ENCODE measurements at places on chromosomes 5 and 9.

GRCh38 chr9:107340920-107341632, 58.0 kb downstream of the RAD23B start:
- DNase-seq = peak; percentile 92

GRCh38 chr9:112496074-112496722, 9.6 kb downstream of the KIAA1958 start:
- DNase-seq = no peak

- DNase-seq = peak; percentile 73
Observed at GRCh38 chr5:32092938-32093812, 80.9 kb downstream of the GOLPH3 start.

DNA sequence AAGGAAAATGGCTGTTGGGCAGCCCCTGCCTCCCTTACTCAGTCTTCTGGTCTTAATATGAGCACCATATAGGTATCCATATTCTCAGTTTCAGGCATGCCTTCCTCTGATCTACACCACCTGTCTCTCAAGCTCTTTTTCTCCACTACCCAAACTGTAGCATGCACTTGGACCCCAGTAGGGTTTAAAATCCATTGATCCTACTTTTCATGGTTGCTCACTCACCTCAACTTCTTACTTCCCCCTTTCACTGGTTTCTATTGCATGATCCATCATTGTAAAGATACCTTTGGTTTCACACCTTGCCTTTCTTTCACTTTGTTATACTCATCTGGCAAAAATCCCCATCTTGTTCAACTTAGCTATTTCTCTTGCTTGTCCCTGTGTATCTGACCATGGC, 159.4 kb downstream of the KDM4C start:
- no peak for DNase-seq

GRCh38 chr5:17604951-17605350, 968 bp downstream of the TAF11L11 start:
- no peak for DNase-seq

DNA sequence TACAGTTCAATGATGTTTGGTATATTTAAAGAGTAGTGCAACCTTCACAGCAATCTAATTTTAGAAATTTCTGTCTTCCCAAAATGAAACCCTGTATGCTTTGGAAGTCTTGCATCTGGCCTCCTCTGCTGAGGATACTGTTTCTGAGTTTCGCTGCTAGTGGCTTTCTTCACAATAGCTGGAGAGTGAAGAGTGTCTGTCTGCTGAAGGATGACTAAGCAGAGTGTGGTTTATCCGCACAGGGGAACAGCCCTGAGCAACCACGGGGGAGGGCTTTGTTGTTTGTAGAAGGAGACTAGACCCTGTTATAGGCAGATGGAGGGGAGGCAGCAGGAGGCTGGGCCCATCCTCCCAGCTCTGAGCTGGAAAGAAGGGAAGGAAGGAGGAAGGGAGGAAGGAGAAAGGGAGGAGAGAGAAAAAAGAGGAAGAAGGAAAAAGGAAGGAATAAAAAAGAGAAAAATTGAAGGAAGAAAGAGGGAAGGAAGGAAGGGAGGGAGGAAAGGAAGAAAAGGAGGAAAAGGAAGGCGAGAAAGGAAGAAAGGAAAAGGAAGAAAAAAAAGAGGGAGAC, 10.5 kb upstream of the IRX2 start:
- DNase-seq = no peak

GRCh38 chr5:142896325-142897007, 126.3 kb downstream of the ARHGAP26 start:
- DNase-seq = no peak

DNA sequence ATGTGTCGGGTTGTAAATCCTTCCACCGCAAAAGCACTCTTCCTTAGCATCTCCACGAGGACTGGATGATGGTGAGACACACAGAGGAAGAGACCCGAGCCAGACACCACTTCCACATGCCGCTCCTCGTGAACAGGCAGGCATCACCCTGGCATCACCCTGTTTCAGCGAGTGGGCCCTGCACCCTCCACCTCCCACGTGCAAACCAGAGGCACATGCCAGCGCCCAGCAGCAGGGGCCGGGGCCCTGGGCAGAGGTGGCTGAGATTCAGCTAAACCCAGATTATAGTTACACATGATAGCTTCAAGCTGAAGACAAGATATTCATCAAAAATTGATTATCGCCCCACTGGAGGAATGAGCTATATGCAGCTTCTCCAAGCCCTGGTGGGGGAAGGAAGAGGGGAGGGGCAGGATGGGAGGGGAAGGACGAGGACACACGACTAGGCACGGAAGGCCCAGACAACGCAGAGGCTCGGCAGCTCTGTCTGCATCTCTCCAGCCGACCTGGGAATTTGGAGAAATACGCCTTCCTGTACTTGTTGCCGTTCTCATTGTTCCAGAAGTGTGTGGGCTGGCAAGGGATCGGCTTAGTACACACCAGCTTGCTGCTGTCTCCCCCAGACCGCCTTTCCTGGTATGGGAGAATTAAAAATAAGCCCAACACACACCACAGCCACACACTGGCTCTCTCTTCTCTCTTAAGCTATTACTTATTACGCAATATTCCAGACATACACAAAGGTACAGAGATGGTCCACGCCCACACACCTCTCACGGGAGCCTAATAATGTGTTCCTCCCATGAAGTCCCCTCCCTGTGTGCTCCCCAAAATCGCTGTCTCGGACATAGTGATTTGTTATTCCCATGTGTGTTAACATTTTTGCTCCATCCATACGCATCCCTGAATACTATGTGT, 50.4 kb upstream of the ZNF354A start:
- no peak for DNase-seq

GRCh38 chr9:127520941-127521918, 69.9 kb downstream of the LRSAM1 start:
- DNase-seq = no peak

DNA sequence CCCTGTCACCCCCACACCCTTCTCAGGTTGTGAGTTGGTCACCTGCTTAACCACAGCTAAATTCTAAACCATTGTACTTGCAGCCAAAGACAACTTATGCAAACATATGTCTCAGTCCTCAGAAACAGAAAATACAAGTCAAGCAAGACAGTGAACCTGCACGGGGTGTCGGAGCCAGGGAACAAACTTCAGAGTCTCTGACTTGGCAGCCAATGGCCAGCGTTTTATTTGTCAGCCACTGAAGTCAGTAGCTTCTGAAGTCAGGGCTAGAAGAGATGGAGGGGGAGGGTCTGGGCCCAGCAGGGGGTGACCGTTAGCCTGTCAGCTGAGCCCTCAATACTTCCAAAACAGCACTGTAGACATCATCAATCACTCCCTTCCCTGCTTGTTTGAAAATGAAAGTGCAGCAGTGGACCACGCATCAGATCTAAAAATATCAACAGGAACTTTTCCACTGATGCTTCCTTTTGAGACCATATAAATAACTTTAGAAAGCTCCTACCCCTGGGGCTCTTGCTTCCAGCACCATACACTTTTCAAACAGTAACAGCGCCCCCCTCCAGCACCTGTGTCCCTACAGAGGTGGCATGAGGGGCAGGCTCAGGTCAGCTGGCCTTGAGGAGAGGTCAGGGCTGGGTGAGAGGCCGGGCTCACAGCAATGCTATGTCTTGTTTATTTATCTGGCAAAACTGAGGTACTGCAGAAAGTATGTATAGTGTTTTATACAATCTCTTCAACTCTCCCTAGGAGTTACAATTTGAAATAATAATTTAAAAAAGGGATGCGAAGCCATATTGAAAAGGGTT, 142.5 kb downstream of the ACER2 start:
- no peak for DNase-seq
